ENCODE measurements at places on chromosomes 5 and 9.
A peak's percentile ranks its signal among the peaks of the same experiment; 100 is the strongest.

- no peak for DNase-seq
Measured at GRCh38 chr5:79186021-79186420, 49.9 kb upstream of the JMY start.

- no peak for DNase-seq
Measured at GRCh38 chr9:76358628-76359280, 35.5 kb downstream of the RFK start.

GRCh38 chr5:104189031-104189430, 626.4 kb upstream of the NUDT12 start:
- no peak for DNase-seq

DNA sequence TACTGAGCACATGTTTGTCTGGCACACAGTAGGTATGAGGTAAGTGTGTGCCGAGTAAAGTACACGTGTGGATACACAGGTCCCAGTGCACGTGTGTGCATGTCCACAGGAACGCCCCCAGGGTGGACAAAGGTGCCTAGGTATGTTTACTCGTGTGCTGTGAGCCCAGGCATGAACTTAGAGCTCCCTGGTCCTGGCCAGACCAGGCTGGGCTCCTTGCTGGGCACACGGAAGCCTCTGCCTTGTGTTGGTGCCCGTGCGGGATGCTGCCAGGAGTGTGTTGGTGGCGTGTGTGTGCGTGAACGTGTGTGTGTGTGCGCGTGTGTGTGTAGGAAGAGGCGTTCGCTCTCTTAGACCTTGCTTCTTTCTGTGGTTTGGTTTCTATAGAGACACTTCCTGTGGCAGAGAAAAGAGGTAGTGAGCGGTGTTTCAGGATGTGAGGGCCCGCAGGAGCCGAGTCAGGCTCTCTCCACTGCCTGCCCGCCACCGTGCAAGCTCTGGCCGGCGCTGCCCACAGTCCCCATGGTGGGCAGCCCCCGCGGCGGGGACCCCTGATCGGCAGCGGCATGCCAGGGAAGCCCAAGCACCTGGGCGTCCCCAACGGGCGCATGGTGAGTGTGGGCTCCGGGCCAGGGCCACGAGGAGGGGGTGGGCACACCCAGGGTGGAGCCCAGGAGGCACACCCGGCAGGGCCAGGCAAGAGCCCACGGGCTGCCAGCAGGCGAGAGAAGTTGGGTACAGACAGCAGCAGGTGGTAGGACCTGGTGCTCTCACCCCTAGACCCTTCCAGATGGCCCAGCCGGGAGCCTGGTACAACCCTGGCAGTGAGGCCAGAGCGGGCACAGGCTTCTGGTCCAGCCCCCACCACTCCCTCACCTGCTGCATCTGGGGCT, at the start of gene RGS14:
RGS14 (plus strand) TSS at position 466 of the 893 bp plus-strand sequence; CDS start at position 567, 101 bp downstream.
- DNase-seq: peak; percentile 54

GRCh38 chr9:127977009-127977883, 3.5 kb downstream of the EEIG1 start:
- DNase-seq: no peak

GRCh38 chr9:2601785-2602378, 19.7 kb upstream of the VLDLR start:
- DNase-seq: no peak

GRCh38 chr9:5617749-5618148, 11.2 kb upstream of the RIC1 start:
- DNase-seq: no peak

Measured in activated T-helper 9 cell treated with anti-CD3 and anti-CD28 coated beads, Interleukin-2, amount 50 U/mL, for 16 hours (primary cell).